ENCODE measurements at places on chromosomes 5 and 9. TPM values are rescaled to one million over a fixed set of nuclear protein-coding genes. Genes with fewer than 3 reads are reported as not detected.

The INSL4 gene
- not detected for total RNA-seq

The PTGER4 gene
- 0.07 TPM for total RNA-seq

The TRIM36 gene
- 11.7 TPM for total RNA-seq

The NFIL3 gene
- 7.9 TPM for total RNA-seq

The PCDHB2 gene
- total RNA-seq = 1.9 TPM

The PCDHGA12 gene
- 0.10 TPM for total RNA-seq

The MYOZ3 gene
- total RNA-seq = 8.1 TPM

The NR6A1 gene
- total RNA-seq = 91.1 TPM

The NEURL1B gene
- total RNA-seq = 4.7 TPM

The ECM2 gene
- total RNA-seq = not detected

- peak; percentile 83 for DNase-seq
Observed at GRCh38 chr5:157303667-157304327, 37.9 kb downstream of the CYFIP2 start.

GRCh38 chr9:33813712-33814641, 3.0 kb upstream of the UBE2R2 start:
- DNase-seq = peak; percentile 40

GRCh38 chr5:173392-174290, 17.7 kb upstream of the LRRC14B start:
- no peak for DNase-seq

DNA sequence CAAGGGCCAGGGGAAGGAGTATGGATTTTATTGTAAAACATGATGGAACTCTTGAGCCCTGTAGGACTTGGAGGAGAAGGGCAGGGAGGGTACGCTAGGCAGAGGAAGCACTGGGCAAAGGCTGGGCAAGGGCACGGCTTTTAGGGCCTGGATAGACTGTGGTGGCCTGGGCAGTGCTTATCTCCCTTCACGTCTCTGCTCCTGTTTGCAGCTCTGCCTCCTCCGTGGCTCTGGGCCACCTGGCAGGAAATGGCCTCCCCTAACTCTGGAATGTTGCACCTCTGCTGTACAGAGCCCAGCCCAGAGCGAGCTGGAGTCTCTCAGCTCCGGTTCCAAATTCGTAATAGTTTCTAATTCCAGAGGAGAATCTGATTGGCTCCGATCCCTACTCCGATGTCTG, 12.2 kb upstream of the STC2 start:
- DNase-seq = no peak

DNA sequence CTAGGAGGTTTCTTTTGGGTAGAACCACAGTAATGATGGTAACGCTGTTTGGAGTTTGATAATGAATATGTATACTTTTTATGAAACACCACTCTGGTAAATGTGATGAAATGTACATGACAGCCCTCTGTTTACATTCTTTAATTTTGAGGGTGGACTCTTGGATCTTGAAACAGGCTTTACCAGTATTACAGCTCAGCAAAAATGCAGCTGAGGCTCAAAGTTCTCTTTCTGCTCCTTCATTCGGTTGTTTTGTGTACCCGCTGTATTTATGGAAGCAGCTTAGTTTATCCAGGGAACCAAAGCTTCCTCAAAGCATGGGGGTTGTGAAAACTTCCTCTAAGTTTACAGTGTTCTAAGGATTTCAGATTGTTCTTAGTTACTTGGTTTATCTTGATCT, 11.1 kb downstream of the GAPVD1 start:
- DNase-seq = no peak

DNA sequence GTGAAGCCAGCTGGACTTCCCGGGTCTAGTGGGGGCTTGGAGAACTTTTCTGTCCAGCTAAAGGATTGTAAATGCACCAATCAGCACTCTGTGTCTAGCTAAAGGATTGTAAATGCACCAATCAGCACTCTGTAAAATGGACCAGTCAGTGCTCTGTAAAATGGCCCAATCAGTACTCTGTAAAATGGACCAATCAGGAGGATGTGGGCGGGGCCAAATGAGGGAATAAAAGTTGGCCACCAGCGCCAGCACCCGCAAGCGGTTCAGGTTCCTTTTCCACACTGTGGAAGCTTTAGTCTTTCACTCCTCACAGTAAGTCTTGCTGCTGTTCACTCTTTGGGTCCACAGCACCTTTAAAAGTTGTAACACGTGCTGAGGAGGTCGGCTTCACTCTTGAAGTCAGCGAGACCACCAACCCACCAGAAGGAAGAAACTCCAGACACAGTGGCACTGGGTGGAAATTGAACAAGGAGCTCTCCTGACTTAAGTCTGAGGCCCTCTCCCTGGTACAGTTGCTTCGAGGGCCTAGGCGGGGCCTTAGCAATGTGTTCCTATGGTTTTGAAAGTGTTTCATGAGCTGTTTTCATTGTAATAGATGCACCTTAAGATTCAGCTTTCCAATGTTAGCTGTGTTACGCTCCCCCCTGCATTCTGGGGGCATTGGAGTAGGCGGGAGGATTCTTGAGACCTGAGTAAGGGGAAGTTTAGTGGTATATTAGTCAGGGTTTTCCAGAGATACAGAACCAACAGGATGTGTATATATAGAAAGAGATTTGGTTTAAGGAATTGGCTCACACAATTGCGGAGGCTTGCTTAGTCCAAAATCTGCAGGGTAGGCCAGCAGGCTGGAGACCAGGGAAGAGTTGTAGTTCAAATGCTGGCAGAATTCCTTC, 21.5 kb upstream of the MYO10 start:
- DNase-seq = no peak

DNA sequence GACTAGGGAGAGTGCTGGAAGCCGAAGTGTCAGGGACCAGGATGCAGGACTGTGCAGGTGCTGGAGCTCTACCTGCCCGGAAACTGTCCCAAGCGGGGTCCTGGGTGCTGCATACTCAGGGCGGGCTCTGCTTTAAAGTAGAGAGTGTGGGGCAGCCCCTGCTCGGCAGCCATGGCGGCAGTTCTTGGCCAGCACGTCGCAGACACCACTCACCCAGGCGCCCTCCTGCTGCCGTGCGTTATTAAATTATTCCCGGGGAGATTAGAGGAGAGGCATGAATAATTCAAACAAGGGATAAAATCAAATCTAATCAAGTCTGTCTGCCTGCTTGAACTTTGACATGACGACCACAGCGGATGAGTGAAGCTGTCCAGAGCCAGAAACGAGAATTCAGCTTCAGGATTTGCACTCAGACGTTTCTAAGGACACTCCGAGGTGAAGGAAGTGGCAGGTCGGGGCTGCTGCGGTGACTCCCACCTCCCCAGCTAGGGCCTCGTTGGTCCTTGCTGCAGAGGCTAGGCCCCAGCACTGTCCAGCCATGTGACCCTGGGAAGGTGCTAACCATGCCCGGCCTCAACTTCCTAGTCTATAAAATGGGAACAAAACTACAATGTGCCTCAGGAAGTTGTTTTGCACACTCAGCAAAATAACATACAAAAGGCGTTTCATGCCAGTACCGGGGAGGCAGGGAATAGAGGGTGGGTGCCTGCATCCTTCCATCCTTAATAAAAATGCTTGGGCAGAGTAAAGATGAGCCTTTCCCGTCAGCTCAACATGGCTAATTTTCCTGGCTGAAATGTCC, 91.3 kb upstream of the ADAMTS2 start:
- DNase-seq = no peak

DNA sequence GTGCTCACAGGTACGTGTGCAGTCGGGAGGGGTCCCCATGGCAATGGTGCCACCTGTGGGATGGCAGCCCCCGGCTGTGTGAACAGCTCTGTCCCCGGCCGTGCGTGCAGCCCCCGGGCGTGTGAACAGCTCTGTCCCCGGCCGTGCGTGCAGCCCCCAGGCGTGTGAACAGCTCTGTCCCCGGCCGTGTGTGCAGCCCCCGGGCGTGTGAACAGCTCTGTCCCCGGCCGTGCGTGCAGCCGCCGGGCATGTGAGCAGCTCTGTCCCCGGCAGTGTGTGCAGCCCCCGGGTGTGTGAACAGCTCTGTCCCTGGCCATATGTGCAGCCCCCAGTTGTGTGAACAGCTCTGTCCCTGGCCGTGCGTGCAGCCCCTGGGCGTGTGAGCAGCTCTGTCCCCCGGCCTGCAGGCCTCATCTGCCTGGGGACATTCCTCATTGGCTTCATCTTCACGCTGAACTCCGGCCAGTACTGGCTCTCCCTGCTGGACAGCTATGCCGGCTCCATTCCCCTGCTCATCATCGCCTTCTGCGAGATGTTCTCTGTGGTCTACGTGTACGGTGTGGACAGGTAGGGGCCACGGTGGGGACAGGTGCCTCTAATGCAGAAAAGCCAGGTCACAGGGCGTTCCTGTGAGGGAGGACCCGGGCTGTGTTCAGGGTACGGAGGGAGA, 5.9 kb upstream of the SLC6A18 start:
- DNase-seq = no peak

GRCh38 chr5:173016598-173017046, 33.1 kb downstream of the ATP6V0E1 start:
- DNase-seq = no peak

- no peak for DNase-seq
Observed at GRCh38 chr5:177483994-177484901, 10.8 kb upstream of the DBN1 start.

- peak; percentile 79 for DNase-seq
Observed at GRCh38 chr5:176739461-176740051, 70.8 kb upstream of the UNC5A start.

DNA sequence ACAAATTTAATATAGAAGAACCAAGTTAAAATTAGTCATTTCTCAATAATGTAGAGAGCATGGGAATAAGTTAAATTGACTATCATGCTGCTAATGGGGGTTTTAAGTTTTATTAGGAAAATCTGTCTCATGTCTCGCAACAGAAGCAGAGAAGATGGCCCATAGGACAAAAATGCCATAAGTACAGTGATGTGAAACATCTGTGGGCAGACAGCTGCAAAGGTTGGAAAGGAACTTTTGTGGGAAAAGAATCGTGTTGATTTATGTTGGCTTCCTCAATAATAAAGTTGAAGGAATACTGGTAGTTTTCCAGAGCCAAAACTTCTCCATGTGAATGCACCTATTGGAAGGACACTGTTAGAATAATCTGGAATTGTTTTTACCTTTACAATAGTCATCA, 44.8 kb downstream of the VCAN start:
- DNase-seq = no peak

- DNase-seq = no peak
Observed at GRCh38 chr5:141903261-141903660, 20.4 kb upstream of the DELE1 start.

DNA sequence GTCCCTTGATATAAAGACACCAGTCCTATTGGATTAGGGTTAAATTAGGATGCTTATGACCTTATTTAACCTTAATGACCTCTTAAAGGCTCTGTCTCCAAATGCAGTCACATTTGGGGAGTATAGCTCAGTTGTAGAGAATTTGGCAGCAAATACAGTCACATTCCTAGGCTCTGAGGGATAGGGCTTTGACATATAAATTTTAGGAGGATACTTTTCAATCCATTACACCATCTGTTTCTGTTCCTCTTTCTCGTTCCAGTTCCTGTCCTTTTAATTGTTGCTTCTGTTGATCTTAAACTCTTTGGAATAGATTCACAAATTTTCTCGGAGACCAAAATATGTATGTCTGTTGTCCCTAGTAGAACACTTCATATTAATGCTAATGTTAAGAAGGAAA, 390.0 kb upstream of the PCSK5 start:
- DNase-seq = no peak

DNA sequence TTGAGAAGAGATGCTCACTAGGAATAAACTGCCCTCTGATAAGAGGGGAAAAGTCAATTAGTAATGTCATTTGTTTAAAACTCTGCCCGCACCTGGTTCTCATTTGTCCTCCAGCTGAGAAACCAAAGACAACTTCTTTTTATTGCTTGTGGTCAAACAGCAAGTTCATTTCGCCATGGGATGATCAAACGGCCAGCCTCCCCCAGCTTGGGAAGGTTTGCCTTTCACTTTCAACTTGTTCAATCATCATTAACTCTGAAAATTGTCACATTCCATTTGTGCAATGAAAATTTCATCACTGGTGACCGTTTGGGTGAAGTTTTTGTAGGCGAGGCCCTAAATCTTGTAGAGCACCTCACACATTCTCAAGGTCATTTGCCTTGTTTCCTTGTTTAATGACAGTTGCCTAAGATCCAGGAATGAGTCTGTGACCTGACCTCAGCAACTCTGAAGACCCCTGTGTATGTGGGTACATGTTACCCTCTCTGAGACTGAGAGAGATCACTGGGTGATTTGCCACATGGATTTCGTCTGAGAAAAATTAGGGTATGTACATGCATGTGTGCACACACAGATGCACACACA, 117.7 kb downstream of the MARCHF3 start:
- DNase-seq = no peak

DNA sequence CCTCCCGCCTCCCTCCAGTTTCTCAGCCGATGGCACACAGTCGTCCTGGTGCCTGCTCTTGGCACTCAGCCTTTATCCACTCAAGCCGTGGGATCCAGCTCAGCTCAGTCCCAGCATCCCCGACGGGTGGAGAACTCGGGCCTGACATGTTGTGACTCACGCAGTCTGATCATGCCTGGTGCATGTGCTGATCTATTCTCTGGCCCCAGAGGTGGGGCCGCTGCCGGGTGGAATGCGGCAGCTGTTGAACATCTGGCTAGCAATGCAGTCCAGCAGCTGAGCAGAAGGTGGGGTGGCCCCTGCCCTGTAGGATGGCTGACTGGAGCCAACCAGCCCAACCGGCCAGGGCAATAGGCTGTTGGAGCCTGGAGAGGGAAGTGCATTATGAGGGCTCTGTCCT, 1.7 kb upstream of the AIF1L start:
- no peak for DNase-seq

DNA sequence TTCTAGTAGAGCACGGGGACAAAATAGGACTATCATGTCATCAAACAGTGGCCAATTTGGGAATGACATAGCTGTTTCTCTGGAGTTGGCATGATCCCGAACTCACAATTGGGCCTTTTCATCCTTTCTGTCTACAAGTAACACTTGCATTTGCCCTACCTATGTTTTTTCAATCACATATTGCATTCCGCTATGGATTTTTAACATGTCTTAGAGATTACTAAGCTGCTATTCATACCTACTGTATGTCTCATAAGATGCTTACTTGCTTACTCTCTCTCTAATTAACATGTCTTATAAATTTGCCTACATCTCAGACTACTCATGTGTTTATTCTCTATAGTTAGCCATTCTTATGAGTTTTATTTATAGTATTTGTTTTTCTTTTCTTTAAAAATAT, 341.2 kb upstream of the CTNND2 start:
- no peak for DNase-seq

DNA sequence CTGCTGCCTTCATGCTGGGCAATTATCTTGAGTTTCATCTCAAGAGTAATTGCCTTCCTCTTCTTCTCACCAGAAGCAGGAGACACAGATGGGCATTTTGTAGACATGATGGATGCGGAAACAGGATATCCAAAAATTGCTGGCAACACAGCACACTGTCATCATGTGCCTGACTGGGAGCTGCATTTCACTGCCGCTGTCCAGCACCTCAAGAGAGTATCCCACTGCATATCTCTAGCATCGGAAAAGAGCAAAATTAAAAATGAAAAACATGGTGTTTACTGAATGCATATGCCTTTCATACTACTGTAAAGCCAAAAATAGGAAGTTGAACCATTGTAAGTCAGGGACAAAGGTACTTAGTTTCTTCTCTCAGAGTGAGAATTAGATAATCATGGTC, 210.7 kb downstream of the MAN2A1 start:
- no peak for DNase-seq

Data from H7 (cell line).